ENCODE measurements at places on chromosomes 5 and 9.

DNA sequence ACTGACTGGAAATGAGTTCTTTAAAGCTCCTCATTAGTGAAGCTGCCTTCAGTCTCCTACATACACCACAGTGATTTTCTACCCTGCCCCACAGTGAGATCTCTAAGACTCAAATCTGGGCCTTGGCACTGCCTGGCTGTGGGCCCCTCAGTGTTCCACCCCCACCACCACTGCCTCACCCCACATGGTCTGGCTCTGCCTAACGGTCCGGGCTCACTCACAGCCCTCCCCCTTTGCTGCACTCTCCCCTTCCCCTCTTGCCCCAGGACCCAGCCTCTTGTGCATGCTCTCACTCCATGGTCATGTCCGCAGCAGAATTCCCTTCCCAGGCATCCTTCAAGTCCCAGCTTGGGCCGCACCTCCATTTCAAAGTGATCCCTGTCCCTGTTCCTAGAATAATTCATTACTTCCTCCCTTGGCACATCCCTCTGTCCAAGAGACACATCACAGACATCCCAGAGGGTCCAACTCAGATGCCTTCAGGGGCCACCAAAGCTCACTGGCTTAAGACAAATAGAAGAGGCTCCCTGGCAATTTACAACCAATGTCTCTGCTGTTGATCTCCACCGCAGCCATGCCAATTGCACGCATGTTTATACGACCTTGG lies 56.7 kb downstream of the HRH2 start:
- ATAC-seq, result no peak

GRCh38 chr9:115114546-115114945 lies 3.4 kb downstream of the TNC start:
- no peak for ATAC-seq

DNA sequence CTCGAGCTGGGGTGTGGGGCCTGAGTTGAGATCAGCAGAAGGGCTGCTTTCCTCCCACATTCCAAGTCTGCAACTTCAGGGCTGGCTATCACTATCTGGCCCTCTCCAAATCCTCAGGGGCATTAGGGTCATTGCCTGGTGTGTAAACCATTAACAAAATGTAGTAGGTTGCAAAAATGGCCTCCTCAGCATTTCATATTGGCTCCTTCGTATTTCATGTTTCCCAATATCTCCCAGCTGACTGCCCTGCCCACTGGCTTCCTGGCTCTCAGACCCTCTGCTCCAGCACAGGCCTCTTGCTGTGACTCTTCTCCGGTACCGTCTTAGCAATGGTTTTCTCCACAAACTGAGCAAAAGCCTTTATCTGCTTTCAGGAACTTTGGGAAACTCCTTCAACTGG lies 113.8 kb downstream of the GADD45G start:
- ATAC-seq, result no peak

- ATAC-seq, result no peak
Observed at GRCh38 chr9:130448771-130449603, 4.2 kb downstream of the ASS1 start.

GRCh38 chr5:137250421-137250820 lies 248.7 kb downstream of the SPOCK1 start:
- no peak for ATAC-seq

GRCh38 chr9:130701059-130702022 lies 7.8 kb downstream of the EXOSC2 start:
- ATAC-seq, result peak; percentile 99

DNA sequence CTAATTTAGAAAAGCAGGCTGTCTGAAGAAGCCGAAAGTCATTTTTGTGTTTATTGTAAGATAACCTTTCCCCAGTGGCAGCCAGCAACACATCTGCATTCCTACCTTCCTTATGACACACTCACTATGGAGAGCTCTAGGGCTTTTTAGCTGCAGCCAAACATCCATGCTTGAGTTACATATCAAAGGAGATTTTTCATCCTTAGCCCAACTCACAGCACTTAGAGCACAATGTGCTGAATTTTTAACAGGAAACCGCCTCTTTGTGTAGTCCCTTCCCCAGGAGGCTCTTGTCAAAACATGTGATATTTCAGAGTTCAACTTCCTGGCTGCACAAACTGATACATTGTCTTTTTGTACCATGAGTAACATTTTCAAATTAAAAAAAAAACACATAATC lies 379.2 kb downstream of the CTNND2 start:
- ATAC-seq, result no peak

GRCh38 chr5:128632264-128632663 lies 94.2 kb upstream of the FBN2 start:
- no peak for ATAC-seq

- ATAC-seq, result peak; percentile 65
Observed at GRCh38 chr9:35385042-35385441, 104.9 kb upstream of the RUSC2 start.
